ENCODE measurements at places on chromosomes 16 and 17.

GRCh38 chr17:74444406-74444805, 12.5 kb downstream of the GPRC5C start:
- H3K36me3 ChIP-seq = no peaks in the 10 kb centered on the region
- H3K4me3 ChIP-seq = no peak overlapping the region
- DNase-seq = no peak
- no peaks in the 10 kb centered on the region for H3K4me1 ChIP-seq
- H3K27me3 ChIP-seq = no peaks in the 10 kb centered on the region

- no peaks in the 10 kb centered on the region for H3K27me3 ChIP-seq
- no peak overlapping the region for H3K27ac ChIP-seq
- no peak for DNase-seq
These were observed 93.0 kb downstream of the RAP1GAP2 start for GRCh38 chr17:2889256-2889655.

GRCh38 chr16:87740441-87740840, 25.3 kb downstream of the KLHDC4 start:
- no peak overlapping the region for H3K27ac ChIP-seq
- H3K4me3 ChIP-seq = no peak overlapping the region
- H3K27me3 ChIP-seq = no peaks in the 10 kb centered on the region
- H3K36me3 ChIP-seq = peaks cover 43% of the 10 kb centered on the region
- H3K4me1 ChIP-seq = no peaks in the 10 kb centered on the region
- no peak for DNase-seq

GRCh38 chr16:63787014-63787413, 1334.8 kb downstream of the CDH11 start:
- H3K27me3 ChIP-seq = no peaks in the 10 kb centered on the region
- H3K27ac ChIP-seq = no peak overlapping the region
- DNase-seq = no peak
- H3K4me1 ChIP-seq = no peaks in the 10 kb centered on the region

DNA sequence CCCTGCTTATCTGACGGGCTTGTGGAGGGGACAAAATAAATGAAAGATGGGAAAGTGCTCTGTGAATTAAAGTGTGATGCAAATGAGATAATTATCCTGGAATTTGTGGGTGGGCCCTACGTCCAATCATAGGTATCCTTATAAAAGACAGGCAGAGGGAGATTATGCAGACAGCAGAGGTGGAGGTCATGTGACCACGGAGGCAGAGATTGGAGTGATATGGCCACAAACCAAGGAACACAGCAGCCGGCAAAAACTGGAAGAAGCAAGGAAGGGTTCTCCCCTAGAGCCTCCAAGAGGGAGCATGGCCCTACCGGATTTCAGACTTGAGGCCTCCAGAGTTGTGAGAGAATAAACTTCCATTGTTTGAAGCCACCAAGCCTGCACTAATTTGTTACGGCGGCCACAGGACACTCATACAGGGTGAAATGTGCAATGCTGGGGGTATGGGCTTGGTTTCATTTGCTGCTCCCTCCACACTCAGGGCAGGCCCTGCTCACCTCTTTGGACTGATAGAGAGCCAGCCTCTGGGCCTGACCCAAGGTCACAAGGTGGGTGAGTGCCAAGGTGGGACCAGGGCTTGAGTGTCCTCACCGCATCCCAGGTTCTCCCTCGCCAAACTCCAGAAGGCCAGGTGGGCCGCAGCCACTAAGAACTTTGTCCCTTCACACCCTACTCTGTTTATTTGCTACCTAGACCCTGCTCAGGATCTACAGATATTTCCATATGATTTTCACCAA, 149.6 kb upstream of the TNRC6C start:
- no peak overlapping the region for H3K27ac ChIP-seq
- no peaks in the 10 kb centered on the region for H3K4me1 ChIP-seq
- no peak for DNase-seq

DNA sequence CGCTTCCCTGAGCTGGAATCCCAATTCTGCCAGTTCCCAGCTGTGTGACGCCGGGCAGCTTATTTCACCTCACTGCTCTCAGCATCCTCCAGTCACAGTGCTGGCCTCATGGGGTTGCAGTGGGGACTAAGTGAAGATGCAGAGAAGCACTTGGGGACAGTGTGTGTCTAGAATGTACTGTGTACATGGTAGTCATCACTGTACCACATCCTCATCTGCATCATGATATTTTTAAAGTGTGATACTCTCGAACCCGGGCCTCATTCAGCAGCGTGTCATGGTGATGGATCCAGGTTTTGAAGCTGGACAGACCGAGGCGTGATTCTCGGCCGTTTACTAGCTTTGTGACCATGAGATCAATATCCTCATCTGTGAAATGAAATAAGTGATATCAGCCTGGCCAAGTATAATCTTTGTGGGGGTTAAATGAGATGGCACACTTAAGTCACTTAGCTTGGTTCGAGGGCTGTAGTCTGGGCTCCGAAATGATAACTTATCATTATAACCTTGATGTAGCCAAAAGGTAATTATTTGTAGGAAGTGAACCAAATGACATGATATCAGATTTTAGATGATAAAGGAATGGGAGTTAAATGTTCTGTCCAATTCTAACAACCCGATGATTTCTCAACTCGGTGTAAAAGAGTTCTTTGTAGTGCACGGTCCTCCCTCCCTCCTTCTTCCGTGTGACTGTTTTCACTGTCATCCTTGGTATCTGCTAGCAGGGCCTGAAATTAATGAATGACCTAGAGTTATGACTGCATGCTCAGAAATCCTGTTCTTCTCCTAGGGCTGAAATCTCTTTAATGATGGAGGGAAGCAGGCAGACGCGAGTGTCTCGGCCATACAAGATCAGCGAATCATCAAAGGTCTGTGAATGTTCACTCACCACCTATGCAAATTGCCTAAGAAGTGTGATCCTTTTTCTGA, 2.0 kb downstream of the KLHL36 start:
- DNase-seq = no peak
- peaks cover 12% of the 10 kb centered on the region for H3K36me3 ChIP-seq
- H3K4me3 ChIP-seq = no peak overlapping the region
- H3K27ac ChIP-seq = no peak overlapping the region
- peaks cover 54% of the 10 kb centered on the region for H3K4me1 ChIP-seq
- no peaks in the 10 kb centered on the region for H3K27me3 ChIP-seq

- no peak overlapping the region for H3K4me3 ChIP-seq
- H3K27ac ChIP-seq = no peak overlapping the region
- H3K4me1 ChIP-seq = peaks cover 6% of the 10 kb centered on the region
- DNase-seq = no peak
These were observed 7.3 kb downstream of the TAT start for GRCh38 chr16:71569621-71570020.

DNA sequence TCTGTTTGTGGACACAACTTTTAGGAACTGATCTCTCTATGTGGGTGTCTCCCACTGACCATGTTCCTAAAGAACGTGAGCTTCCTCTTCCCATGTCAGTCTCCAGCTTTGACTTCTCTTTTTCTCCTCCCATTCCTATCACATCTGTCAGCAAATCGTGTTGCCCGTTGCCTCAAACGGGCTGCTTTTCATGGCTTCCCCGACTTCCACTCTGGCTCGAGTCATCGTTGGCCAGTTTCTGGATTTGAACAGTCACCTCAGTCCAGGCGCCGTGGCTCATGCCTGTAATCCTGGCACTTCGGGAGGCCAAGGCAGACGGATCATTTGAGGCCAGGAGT, 5.4 kb downstream of the ABCC1 start:
- peaks cover 55% of the 10 kb centered on the region for H3K4me1 ChIP-seq
- H3K27ac ChIP-seq = no peak overlapping the region
- no peak for DNase-seq
- H3K36me3 ChIP-seq = no peaks in the 10 kb centered on the region
- no peaks in the 10 kb centered on the region for H3K27me3 ChIP-seq

DNA sequence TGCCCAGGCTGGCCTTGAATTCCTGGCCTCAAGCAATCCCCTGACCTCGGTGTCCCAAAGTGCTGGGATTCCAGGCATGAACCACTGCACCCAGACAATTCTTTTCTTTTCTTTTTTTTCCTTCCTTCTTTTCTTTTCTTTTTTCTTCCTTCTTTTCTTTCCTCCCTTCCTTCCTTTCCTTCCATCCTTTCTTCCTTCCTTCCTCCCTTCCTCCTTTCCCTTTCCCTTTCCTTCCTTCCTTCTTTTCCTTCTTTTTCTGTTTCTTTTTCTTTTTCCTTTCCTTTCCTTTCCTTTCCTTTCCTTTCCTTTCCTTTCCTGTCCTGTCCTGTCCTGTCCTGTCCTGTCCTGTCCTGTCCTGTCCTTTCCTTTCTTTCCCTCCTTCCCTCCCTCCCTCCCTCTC, 44.6 kb downstream of the PLCG2 start:
- H3K4me3 ChIP-seq = no peak overlapping the region
- H3K4me1 ChIP-seq = no peaks in the 10 kb centered on the region
- no peak for DNase-seq
- H3K36me3 ChIP-seq = no peaks in the 10 kb centered on the region
- H3K27ac ChIP-seq = no peak overlapping the region

GRCh38 chr17:17235212-17236174, 1.5 kb downstream of the FLCN start:
- no peak for DNase-seq
- peak overlapping the region; percentile 99 for H3K27ac ChIP-seq
- peak overlapping the region; percentile 92 for H3K4me3 ChIP-seq
- no peaks in the 10 kb centered on the region for H3K36me3 ChIP-seq
- peaks cover 14% of the 10 kb centered on the region for H3K4me1 ChIP-seq

GRCh38 chr17:9979463-9979995, 74.5 kb upstream of the RCVRN start:
- no peaks in the 10 kb centered on the region for H3K27me3 ChIP-seq
- no peak overlapping the region for H3K27ac ChIP-seq
- H3K4me3 ChIP-seq = no peak overlapping the region
- no peaks in the 10 kb centered on the region for H3K36me3 ChIP-seq
- no peak for DNase-seq

DNA sequence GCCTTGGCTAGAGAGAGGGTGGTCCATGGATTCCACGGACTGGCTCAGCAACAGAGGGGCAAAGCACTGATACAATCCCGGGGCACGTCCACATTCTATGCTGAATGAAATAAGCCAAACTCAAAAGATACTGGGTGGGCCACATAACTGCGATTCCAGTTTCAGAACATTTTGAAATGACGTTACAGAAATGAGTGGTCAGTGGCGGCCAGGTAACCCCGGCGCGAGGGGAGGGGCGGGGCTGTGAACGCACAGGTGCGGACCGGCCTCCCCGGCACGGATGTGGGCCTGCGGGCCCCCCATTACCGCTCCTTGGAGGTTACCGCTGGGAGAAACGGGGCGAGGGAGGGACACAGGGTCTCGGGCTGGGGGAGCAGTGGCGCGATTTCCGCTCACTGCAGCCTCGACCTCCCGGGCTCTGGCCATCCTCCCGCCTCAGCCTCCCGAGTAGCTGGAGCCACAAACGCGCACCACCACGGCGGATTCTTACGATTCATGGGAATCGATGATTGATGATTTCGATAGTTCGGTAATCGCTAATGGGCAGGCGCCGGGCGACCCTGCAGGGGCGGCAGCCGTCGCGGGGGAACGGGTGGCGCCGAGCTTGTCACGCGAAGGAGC, 559 bp downstream of the MVD start:
- peak overlapping the region; percentile 78 for H3K4me3 ChIP-seq
- no peak for DNase-seq
- no peaks in the 10 kb centered on the region for H3K27me3 ChIP-seq
- H3K36me3 ChIP-seq = no peaks in the 10 kb centered on the region

DNA sequence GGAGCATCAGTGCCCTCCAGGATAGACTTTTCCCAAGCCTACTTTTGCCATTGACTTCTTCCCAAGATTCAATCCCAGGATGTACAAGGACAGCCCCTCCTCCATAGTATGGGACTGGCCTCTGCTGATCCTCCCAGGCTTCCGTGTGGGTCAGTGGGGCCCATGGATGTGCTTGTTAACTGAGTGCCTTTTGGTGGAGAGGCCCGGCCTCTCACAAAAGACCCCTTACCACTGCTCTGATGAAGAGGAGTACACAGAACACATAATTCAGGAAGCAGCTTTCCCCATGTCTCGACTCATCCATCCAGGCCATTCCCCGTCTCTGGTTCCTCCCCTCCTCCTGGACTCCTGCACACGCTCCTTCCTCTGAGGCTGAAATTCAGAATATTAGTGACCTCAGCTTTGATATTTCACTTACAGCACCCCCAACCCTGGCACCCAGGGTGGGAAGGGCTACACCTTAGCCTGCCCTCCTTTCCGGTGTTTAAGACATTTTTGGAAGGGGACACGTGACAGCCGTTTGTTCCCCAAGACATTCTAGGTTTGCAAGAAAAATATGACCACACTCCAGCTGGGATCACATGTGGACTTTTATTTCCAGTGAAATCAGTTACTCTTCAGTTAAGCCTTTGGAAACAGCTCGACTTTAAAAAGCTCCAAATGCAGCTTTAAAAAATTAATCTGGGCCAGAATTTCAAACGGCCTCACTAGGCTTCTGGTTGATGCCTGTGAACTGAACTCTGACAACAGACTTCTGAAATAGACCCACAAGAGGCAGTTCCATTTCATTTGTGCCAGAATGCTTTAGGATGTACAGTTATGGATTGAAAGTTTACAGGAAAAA, 9.7 kb upstream of the CYLD start:
- no peak for DNase-seq
- H3K36me3 ChIP-seq = no peaks in the 10 kb centered on the region
- no peak overlapping the region for H3K4me3 ChIP-seq
- no peak overlapping the region for H3K27ac ChIP-seq

DNA sequence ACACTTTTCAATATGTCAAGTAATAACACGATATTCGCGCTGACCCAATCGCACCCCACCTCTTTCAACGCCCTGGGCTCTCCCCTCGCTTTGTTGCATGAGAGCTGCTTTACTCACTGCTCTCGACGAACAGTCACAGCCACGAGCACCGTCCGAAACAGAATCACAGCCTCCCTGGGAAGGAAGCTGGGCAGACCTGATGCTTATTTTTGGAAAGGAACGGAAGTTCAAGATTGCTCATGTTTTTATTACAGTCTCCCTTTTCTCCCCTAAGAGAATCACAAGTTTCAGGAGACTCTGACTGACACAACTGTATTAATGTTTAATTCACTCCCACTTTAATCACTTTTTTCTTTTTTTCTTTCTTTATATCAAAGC, 67.8 kb downstream of the ANKRD11 start:
- H3K4me1 ChIP-seq = peaks cover 91% of the 10 kb centered on the region
- no peak overlapping the region for H3K4me3 ChIP-seq
- DNase-seq = no peak
- H3K36me3 ChIP-seq = peaks cover 6% of the 10 kb centered on the region
- no peak overlapping the region for H3K27ac ChIP-seq

GRCh38 chr17:75065562-75066151, 18.6 kb downstream of the KCTD2 start:
- H3K4me3 ChIP-seq = no peak overlapping the region
- DNase-seq = no peak
- peaks cover 28% of the 10 kb centered on the region for H3K36me3 ChIP-seq
- H3K27ac ChIP-seq = no peak overlapping the region
- H3K4me1 ChIP-seq = peaks cover 9% of the 10 kb centered on the region

DNA sequence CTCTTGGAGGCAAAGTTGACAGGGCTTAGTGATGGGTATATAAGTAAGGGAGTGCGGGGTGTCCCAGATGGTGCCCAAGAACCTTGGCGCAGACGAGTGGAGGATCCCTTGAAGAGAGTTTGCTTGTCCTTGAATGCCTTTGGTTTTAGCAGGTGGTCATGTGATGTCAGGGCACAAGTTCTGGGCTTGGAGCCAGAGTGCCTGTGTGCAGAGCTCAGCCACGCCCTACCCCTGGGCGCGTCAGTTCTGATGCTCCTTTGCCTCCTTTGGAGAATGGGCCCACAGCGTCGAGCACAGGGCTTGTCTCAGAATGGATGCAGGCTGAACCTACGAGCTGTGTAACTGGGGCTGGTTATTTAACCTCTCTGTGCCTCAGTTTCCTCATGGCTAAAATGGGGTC, 412.2 kb upstream of the EEF2KMT start:
- no peak overlapping the region for H3K4me3 ChIP-seq
- DNase-seq = no peak
- no peaks in the 10 kb centered on the region for H3K36me3 ChIP-seq
- no peaks in the 10 kb centered on the region for H3K4me1 ChIP-seq
- no peak overlapping the region for H3K27ac ChIP-seq
